ENCODE measurements at places on chromosomes 7 and 10.

- DNase-seq, result peak; percentile 23
These were observed at the start of gene URGCP for GRCh38 chr7:43906331-43907010. URGCP (minus strand) TSS chr7:43906596; CDS start chr7:43906575, 21 bp downstream.

DNA sequence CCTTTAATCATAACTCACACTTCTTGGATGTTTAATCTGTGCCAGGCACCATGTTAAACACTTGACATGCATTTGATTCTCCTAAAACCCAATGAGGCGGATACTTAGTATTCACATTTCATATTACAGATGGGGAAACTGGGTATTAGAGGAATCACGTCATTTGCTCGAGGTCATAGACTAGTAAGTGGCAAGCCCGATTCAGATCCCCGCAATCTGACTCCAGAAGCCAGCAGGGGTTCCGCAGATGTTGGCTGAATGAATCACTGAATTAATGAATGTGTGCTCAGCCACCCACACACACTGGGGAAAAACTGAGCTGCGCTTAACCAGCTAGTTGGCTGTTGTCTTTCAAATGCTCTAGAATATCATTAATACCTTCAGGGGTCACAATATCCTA is 22.5 kb upstream of the ENO4 start:
- DNase-seq, result no peak

GRCh38 chr7:95684037-95684436 is 87.7 kb upstream of the PDK4 start:
- no peak for DNase-seq

DNA sequence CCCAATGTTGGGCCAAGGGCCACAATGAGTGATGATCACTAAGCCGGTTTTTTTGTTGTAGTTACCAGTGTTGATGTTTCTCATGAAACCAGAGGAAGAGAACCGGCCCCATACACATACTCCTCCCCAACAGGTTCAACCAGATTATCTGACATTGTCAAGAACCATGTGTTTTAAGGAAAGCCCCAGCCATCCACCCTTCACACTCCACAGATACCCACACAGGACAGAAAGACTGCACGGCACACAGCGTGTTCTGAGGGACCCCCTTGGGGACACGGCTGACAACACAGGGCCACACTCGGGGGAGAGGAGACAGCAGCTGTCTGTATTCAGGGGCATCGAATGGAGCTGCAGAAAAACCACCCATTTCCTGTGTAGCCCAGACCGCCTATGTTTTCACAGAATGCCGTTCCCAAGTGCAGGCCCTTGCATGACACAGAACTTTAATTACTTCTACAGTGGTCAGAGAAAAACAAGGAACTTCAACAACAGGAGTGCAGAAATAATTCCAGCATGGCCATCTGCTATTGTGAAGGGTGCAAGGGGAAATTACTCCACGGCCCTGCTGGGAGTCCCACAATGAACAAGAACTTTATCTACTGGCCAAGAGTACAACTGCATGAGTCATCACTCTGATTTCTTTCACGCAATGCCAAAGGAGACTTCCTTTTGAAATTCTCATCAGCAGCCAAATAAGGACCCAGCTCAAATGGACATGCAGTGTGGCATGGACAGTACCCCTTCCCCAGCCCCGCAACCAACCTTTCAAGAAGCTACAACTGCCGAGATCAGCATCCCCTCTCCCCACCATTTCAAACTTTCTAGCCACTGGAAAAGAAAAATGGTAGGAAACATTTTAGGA is 2.3 kb downstream of the KLF6 start:
- DNase-seq, result no peak

GRCh38 chr7:27526611-27527347 is 135.9 kb downstream of the HIBADH start:
- no peak for DNase-seq

Data from stimulated activated CD8-positive, alpha-beta memory T cell treated with anti-CD3 and anti-CD28 coated beads, Interleukin-7, amount 100 ng/mL, for 1 hour (primary cell).